ENCODE measurements at places on chromosomes 1 and 21.

- DNase-seq, result no peak
These were observed 38.3 kb upstream of the DUSP10 start for GRCh38 chr1:221780175-221780574.

GRCh38 chr1:44019466-44019948 lies 11.8 kb downstream of the SLC6A9 start:
- DNase-seq, result no peak

DNA sequence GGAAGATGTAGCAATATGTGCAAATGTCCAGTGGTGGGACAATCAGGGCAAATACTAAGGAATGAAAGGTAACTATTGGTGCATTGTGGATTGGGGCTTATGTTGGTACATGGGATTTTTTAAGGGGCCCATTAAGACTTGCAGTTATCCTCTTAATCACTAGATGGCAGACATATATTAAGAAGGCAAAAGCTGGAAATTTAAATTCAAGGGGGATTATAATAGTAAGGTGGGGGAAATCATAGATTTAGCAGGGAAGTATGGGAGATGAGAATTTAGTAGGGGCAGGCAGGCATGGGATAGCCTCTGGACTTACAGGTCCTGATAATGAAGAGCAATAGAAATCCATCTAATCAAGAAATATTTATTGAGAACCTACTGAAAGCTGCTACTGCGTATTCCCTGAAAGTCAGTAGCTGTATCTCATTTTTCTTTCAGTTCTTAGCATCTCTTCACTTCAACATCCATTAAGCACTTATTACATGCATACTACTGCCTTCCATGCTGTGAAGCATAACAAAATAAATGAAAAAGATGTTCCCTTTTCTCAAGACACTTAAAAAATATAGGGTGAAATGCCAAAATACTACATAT lies 251.8 kb downstream of the CRB1 start:
- no peak for DNase-seq

DNA sequence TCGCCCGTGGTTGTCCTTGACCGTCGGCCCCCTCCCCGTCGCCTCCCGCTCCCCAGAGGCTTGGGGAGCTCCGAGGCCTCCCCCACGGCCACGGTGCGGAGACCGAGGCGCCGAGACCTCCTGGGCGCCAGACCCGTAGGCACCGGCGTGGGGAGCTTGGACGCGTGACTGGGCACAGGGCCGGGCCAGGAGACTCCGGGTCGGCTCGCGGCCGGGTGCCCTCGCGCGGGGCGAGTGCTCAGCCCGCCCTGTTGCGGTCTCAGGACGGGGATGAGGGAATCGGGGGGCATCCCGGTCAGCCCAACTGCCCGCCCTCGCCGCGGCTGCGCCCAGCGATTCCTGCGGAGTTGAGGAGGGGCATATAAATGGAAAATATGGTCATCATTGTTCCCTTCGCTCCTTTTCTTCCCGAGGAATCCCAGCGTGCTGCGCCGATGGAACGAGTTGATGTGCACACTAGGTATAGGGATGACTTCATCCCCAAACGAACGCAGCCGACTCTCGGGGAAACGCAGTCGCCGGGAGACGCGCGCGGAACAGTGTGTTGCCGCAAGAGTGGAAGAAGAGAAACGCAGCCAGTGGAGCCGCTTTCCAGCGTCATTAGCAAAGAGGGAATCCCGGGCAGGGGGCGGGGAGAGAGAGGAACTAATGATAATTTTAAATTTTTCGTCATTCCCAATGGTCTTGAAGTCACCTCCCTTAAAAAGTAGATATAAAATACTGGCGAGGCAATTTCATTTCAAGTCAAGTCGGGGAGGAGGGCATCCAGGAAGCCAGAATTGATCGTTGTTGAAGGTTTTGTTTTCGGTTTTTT lies 747 bp upstream of the ENAH start:
- DNase-seq, result no peak

- no peak for DNase-seq
These were observed 1458.1 kb upstream of the B3GALT2 start for GRCh38 chr1:194644528-194644927.

GRCh38 chr1:115112496-115113375 lies 23.4 kb upstream of the TSPAN2 start:
- DNase-seq, result peak; percentile 13

- no peak for DNase-seq
These were observed 5.0 kb upstream of the DMAP1 start for GRCh38 chr1:44208226-44208625.

DNA sequence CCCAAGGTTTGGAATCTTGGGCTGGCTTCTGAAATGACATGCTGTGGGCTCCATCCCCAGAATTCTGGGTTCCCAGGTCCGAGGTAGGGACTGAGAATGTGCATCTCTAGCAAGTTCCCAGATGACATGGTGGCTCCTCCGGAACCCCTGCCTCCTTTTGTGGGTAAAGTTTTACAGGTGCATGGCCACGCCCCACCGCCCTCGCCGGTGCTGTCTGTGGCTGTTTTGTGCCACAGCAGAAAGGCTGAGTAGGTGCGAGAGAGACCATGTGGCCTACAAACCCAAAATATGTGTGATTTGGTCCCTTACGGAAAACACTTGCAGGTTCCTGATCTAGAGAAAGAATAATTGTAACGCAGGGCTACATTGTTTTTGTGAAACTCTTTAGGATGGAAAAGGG lies 30.9 kb downstream of the SKI start:
- peak; percentile 52 for DNase-seq

DNA sequence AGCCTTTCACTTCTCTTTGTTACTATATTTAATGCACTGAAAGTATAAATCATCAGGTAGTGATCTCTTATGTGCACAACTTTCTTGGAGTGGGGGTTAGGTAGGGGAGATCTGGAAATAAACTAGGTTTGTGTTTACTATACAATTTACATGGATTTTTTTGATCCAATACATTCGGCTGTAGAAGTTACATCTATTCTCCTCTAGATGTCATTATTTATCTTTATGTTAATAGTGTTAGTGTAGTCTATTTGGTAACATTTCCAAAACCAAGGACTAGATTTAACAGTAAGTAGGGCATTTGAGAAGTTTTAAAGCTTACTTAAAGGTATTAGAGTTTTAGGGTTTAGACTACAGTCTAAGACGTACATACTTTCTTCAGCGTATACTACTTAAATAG lies 5.4 kb downstream of the VPS45 start:
- DNase-seq, result no peak

GRCh38 chr1:3419415-3420204 lies 34.9 kb upstream of the ARHGEF16 start:
- no peak for DNase-seq

DNA sequence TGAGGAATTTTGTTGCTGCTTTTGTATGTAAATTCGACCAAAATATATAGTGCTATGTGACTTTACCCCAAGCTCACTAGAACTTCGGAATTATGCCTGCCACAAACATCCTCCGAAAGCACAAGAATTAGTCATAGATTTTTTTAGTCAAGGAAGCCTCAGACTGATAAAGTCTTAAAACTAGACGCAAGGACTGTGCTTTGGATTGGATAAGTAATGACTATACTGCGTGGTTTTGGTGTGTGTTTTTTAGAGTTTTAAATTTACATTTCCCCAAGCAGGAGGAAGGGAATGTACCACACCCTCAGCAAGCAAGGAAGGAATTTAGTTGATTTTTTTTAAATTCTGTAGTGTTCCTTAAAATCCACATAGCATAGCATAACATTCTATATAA lies 10.3 kb downstream of the WLS start:
- no peak for DNase-seq

DNA sequence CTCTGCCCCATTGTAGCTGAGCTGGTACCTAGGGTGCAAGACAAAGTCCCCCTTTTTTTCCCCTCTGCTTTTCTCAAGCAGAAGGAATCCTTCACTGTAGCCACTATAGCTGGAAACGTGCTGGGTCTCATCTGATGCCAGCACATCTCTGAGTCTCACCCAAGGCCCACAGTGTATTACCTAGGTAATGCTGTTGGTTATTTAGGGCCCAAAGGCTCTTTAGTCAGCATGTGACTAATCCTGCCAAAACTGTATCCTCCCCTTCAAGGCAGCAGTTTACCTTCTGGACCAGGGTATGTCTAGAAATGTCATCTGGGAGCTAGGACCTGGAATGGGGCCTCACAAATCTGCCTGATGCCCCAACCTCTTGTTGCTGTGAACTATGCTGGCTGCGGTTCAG lies 423.4 kb downstream of the NUF2 start:
- DNase-seq, result no peak

- DNase-seq, result no peak
These were observed 64.6 kb upstream of the GPR153 start for GRCh38 chr1:6325482-6325881.

DNA sequence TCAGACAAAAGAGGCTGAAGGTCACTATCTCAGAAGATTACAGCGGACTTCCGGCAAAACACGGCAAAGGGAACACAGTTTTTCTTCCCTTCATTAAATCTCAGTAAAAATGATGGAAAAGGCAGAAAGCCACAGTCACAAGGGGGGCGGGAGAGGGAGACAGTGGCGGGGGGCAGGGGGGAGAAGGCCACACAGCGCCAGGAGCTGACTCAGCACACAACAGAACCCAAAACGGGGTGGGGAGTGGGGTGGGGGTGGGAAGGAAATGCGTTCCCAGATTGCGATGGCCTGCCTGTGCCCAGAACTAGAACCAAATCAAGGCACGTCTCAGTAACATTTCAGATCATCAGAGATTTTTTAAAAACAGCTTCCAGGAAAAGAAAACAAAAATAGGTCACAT lies 13.4 kb downstream of the CFAP74 start:
- DNase-seq, result no peak

- DNase-seq, result no peak
These were observed 94.2 kb downstream of the PLXNA2 start for GRCh38 chr1:208149776-208150514.

DNA sequence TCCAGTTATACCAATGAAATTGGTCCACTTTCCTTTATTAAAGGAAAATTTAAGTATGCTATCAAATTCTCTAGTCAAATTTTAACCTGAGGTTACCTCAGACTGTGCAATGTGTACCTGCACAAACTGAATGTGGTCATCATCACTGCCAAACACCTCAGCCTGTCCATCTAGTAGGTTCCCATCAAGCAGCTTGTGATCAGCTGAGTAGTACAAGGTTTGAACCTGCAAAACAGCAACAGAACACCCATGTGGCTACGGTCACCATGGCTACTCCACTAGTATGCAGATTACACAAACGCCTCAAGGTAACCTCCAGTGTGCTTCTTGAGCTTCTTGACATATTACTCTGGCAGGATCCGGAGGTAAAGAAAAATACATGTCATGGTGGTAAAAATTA lies 11.6 kb downstream of the IVNS1ABP start:
- DNase-seq, result no peak

DNA sequence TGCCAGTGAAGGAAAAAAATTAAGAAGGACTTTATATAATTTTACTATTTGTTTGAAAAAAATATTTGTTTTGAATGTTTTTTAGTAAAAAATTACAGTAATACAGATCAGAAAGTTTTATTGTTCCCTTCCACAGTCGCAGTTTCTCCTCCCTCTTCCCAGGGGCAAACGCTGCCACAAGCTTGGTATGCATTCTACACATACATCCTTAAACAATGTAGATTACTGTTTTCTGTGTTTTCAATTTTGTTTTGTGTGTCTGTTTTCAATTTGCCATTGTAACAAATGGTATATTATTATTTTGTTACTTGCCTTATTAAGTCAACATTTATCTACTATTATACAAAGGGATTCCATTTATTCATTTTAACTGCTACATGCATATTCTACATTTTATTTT lies 257.1 kb downstream of the HMCN1 start:
- DNase-seq, result no peak

DNA sequence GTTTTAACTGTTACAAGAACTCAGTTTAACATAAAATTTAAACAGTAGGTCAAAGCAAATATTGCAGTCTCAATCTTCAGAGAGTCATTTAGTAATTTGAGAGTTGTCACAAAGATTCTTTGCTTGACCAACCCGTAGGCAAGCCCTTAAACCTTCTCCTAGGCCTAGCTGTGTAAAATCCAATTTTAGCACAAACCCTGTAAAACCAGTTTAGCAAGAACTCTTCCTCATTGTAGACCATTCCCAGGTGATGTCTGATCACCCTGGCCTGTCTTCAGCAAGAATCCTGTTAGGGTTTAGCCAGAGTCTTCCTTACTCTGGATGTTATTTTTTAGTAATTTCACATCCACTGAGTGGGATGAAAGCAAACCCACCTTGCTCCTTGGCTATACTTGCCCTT lies 30.1 kb downstream of the LRIG2 start:
- no peak for DNase-seq

- peak; percentile 2 for DNase-seq
These were observed 150.6 kb upstream of the ZC3H12A start for GRCh38 chr1:37323486-37324377.

- no peak for DNase-seq
These were observed at the start of gene ACOT11 for GRCh38 chr1:54547601-54548388. Gene ACOT11 (plus strand): TSS chr1:54548228. CDS start chr1:54548310, 82 bp downstream.

DNA sequence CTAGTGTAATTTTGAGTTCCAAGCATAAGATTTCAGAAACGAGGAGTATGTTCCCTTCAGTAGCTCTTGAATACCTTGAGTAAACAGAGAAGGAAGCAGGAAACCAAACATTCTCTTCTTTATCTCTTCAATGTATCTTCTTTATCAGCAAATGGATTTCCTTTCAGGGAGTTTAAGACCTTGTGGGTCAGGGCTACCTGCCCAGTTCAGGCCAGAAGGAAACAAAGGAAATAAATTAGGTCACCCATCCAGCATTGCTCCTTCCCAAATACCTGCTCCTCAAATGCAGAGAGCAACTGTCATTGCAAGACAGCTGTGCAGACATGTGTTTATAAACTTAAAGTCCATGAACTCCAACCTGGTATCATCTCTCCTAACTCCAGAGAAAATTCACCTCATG lies 130.1 kb upstream of the SOD1 start:
- no peak for DNase-seq

GRCh38 chr1:66176012-66176715 lies 357.8 kb upstream of the SGIP1 start:
- DNase-seq, result no peak

DNA sequence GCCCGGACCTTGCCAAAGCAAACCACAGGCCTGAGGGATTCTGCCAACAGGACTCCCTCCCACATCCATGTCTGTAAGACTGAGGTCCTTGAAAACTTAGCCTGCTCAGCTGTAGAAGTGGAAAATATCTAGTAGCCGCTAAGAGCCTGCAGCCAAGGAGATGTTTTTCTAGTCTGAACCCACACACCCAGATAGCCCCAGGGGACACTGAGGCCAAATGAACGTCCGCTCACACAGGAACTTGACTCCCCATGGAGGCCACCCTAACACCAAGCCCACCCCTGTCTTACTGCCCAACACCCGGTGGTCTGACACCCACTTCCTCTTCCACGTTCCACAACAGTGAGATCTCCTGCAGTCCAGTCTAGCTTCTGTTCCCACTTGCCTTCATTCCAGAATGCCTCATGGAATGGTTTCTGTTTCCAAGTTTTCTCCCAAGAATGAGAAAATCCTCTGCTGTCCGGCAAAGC lies 174.8 kb downstream of the PLPP3 start:
- DNase-seq, result no peak

DNA sequence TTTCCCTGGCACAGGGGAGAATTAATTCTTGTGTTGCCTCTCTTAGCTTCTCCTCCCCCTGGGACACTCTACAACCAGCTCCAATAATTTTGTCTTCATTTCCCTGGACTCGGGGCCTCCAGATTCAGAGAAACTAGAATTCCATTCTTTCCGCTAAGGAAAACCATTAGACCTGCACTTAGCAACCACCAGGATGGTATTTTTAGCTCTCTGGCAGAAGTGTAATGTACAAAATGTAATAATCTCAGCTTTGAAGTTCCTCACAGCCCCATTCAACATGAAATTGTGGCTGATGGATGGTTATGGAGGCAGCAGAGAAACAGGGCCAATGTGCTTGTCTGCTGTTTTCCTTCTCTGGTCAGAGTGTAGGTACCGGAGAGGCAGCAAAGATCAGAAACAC lies 113.8 kb downstream of the KCND3 start:
- DNase-seq, result no peak
